CD4-positive, alpha-beta T cell (primary cell): ENCODE measurements at places on chromosomes 5 and 9.

DNA sequence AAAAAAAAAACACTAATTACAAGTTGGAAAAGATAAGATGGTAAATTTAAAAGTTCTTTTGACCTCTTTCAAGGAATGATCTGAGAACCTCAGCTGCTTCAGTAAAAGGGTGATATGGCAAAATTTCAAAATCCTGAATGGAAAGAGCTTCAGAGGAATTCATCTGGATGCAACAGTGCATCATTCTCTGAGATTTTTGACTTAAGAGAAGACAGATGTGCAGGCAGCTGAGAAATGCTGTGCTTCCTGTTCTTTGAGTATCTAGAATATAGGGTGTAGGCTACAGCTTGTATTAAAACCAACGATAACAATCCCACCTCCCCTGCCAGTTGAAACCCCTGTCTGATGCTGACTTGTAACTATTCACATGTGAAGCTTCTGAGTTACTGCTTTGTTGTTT lies 6.2 kb downstream of the FRMPD1 start:
- DNase-seq, result no peak

DNA sequence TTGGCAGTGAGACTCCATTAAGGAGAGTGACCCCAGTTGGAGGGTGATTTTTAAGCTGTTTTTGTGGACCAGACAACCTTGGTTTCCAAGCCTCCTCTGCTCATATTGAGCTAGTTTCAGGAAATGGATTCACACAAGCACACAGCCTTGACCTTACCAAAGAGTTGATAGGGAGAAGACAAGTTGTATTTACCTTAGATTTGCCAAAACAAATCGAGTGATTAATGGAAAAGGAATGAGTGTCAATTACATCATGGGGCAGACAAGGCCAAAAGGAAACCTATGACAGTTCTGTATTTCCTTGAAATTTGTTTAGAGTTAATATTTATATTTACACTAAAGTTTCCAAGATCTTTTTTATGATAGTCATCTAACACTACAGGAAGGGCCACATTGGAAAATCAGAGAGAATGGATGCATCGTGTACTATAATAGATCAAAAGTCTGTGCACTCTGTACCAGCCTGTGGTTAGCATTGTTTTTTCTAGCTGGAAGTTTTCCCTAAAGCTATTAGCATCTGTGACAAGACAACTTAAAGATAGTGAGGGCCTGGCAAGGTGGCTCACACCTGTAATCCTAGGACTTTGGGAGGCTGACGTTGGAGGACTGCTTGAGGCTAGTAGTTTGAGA lies 86.0 kb upstream of the FER start:
- no peak for DNase-seq

DNA sequence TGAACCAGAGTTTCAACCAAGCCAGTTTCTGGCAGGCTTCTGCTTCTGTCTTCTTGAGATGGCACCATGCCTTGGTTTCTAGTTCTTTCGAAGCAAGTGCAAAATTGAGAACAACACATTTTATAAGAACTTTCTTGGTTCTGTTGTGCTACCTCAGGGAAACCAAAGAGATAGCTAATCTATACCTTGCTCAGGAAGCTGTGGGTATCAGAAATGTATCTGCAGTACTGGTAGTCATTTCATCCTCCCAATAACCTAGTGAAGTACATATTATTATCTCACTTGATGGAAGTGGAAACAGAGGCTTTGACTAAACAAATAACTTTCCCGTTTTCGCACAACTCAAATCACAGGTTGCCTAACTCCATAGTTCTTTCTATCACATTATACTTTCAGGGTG lies 246.6 kb downstream of the ENC1 start:
- DNase-seq, result no peak

GRCh38 chr5:33415811-33416354 lies 24.9 kb upstream of the TARS1 start:
- no peak for DNase-seq

GRCh38 chr5:172606156-172606785 lies 34.8 kb upstream of the NEURL1B start:
- no peak for DNase-seq

DNA sequence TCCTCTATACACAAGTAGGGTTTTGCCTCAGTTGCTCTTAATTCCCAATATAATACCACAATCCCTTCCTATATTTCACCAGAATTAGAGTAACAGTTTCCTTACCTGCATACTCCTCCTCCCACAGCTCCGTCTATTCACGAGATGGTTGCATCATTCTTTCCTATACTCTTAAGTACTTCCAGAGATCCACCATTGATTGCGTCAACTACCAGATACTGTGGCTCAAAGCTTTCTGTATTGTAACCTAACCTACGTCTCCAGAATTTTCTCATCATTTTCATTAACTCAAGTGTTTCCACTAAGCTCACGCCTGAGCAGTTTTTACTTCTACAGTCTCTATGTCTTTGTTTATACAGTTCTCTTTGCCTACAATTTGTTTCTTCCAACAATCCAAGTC lies 31.2 kb upstream of the MINAR2 start:
- no peak for DNase-seq

- no peak for DNase-seq
Observed at GRCh38 chr5:162685302-162685701, 617.7 kb downstream of the GABRG2 start.

DNA sequence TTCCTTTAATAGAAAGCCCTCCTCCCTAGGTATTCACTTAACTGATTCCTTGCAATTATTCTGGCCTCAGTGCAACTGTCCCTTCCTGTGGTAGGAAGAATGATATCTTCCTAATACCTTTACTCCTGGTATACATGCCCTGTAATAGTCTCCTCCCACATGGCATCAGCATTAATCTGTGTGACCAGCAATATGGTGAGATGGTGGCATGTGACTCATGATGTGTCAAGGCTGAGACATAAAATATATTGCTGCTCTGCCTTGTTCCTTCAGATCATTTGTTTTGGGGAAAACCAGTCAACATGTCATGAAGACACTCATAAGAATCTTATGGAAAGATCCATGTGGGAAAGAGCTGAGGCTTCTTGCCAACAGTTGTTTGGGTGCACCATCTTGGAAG lies 149.1 kb upstream of the TRPM3 start:
- no peak for DNase-seq

DNA sequence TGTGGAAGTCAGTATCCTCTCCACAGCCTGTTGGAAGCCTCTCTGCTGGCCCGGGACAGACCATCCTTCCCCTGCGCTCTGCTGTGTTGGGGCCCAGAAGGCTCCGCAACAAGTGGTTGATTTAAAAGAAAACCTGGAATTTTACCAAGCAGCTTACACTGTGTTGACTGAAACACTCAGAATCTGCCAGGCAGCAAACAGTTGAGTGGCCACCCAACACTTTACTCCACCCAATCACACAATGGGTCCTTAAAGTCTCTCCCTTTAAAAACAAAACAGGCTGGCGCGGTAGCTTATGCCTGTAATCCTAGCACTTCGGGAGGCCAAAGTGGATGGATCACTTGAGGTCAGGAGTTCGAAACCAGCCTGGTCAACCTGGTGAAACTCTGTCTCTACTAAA lies 28.0 kb upstream of the DMRT3 start:
- no peak for DNase-seq

DNA sequence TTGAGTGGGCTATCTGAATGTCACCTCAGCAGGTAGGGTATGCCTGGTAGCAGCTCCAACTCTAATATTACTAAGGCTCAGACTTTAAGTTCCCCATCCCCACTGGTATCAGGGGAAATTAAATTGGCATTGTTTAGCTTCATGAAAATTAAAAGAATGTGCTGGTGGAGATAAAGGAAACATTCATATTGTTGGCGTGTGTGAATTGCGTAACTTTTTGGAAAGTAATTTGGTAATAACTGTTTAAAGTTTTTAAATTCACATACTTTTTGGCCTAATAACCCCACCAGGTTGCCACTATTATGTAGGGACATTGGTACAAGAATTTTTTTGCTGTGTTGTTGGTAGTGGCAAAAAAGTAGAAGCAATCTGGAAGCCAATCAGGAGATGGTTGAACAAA lies 29.4 kb downstream of the TNPO1 start:
- DNase-seq, result no peak

DNA sequence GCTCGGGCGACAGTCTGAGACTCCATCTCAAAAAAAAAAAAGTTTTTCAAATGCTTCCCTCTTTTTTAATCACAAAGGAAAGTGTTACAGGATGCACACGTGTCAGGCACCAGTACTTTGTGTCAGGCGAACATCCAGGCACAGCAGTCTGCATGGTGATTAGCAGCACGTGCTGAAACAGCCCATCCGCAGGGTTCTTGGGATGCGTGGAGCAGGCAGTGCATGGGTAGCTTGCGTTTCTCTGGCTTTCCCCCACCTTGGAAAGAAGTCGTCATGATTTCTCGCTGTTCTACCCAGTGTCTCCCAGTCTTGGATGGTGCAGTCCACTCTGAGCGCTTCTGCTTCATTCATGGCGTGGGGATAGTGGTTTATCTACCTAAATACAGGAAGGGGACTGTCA lies 35.4 kb downstream of the GPR107 start:
- DNase-seq, result no peak

DNA sequence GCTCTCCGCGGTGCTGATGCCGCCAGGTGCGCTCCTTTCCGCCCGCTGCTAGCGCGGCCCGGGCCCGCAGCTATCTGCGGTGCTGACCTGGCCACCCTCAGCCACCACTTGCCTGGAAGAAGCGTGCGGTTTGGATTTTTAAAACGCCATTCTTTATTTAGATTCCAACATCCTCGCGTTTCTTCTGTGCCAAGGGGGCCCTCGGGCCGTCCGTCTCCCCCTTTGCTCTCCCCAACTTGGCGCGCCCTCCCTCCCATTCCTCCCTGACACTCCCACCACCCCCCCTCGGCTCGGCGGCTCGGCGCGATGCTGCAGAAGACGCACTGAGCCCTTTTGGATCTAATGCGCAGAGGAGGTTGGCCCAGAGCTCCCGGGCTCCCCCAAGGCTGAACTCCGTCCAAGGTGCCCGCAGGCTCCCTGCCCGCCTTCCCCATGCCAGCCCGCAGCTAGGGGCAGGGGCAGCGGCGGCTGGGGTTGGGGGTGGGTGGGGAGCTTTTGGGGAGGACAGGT lies at the start of gene BARHL1:
BARHL1 (plus strand) TSS at position 331 of the 510 bp plus-strand sequence. CDS start 192 bp downstream, outside the sequence.
- DNase-seq, result no peak

DNA sequence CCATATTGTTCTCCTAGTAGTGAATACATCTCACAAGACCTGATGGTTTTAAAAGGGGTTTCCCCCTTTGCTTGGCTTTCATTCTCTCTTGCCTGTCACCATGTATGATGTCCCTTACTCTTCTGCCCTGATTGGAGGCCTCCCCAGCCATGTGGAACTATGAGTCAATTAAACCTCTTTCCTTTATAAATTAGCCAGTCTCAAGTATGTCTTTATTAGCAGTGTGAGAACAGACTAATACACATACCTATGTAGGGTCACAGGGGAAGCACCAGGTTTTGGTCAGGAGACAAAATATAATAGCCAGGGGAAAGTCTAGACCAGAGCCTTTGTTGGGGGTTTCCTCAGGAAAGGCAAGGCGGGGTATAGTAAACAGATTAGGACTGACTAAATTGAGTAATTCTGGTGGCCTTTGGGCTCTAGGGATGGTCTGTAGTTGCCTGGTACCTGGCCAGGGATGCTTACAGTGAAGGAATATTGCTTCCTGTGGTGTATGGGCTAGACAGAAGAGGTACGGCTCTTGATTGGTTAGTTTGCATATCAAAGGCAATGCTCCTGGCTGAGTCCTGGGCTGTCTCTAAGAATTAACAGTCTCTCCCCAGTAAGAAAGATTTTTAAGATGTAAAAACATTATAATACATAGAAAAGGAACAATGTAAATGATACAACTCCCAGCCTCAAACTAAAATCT lies 254.5 kb downstream of the ELAVL2 start:
- DNase-seq, result no peak

- no peak for DNase-seq
Observed at GRCh38 chr5:45440466-45440865, 255.7 kb downstream of the HCN1 start.

DNA sequence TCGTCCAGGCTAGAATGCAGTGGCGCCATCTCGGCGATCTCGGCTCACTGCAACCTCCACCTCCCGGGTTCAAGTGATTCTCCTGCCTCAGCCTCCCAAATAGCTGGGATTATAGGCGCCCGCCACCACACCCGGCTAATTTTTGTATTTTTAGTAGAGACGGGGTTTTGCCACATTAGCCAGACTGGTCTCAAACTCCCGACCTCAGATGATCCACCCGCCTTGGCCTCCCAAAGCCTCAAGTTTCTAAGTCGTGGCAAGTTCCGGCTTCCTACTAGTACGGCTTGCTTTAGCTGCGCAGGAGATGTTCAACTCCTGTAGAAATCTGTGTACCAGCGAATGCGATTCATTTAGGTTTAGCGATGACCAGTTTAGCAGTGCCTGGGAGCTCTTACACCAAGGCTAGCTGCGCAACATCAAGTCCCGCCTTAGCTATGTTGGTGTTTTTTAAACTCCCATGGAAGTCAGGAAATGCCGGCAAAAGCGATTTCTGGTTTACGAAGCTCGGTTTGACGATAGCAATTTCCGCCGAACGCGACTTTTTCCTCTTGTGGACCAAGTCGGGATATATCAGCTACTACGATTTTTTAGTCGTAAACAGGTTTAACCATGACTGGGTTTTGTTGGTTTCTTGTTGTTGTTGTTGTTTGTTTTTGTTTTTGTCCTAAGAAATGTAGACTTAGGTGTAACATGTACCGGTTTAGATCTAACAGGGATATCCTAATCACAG lies 46.4 kb downstream of the ANXA2R start:
- peak; percentile 52 for DNase-seq

- DNase-seq, result no peak
Observed at GRCh38 chr5:114305402-114306207, 56.3 kb upstream of the KCNN2 start.

GRCh38 chr5:80620211-80620610 lies 34.2 kb upstream of the MSH3 start:
- no peak for DNase-seq

GRCh38 chr5:169637085-169637548 lies at the start of gene DOCK2:
Gene DOCK2, plus strand, starts transcription at chr5:169637275. Its CDS starts 52 bp downstream, at chr5:169637327.
- peak; percentile 49 for DNase-seq

GRCh38 chr5:173243243-173243830 lies 8.3 kb upstream of the NKX2-5 start:
- DNase-seq, result no peak

- DNase-seq, result no peak
Observed at GRCh38 chr9:132878695-132879456, at the start of gene SPACA9. Gene SPACA9, plus strand, starts transcription at chr9:132878898. Its CDS starts 5,050 bp downstream, at chr9:132883948.

DNA sequence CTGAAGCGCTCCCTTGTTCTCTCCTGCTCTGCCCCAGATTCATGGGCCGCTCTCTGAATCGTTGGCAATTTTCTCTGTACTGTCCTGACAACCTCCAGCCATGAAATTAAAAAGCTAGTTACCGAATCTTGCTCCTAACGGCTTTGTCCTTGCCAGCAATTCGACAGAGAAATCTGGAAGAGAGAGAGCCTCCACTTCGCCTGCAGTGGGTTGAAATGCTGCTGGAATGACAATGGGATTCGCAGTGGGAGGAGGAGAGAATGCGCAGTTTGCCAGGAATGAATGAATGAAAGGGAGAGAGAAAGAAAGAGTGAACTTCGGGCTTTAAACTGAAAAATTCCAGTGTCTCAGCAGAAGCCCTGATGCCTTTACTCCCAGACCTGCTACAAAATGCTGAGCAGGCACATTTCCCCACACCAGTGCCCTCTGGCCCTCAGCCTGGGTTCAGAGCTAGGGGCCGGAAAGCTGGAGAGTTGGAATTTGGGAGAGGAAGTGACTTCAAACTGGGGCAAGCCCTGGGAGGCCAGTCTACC lies 11.5 kb upstream of the BOD1 start:
- no peak for DNase-seq

GRCh38 chr9:9574080-9574479 lies 1038.7 kb downstream of the PTPRD start:
- no peak for DNase-seq
